ENCODE measurements at places on chromosomes 4 and X.

DNA sequence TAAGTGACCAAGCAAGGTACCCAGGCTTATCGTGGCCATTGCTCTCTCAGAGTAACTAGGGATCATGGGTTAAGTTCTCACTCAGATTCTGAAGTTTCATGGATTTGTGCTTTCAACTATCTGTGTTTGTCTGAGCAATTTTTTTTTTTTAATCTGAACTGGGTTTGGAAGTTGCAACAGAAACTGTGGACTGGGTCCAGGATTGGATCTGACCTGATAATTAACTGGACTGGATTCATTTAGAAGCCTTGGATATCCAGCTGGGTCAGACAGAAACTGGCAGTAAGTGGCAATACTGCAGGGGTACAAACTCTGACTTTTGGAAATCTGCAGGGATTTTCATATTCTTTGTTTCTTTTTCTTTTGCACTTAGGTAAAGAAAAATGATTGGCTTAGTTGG is 38.7 kb upstream of the FGF2 start:
- DNase-seq: no peak

GRCh38 chrX:32289356-32289755 is 922.0 kb downstream of the DMD start:
- no peak for DNase-seq

- DNase-seq: no peak
These were observed 18.7 kb downstream of the TXLNG start for GRCh38 chrX:16804923-16805464.

- DNase-seq: no peak
These were observed 182.4 kb upstream of the CXXC4 start for GRCh38 chr4:104677116-104677515.

DNA sequence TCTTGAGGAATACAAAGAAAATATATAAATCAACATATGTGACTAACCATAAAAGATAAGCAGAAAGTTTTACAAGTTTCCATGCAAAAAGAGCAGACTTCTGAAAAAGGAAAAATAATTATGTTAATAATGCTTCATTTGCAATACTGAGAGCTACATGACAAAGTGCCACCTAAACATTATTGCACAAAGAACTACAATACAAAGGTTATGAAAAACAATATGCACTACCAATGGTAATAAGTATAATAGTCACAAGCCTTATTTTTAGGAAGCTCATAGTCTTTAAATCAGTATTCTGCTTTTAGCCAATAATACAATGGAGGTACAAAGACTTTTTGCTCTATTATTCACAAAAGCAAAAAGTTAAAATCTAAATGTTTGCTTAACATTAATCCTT is 411.2 kb downstream of the TLL1 start:
- no peak for DNase-seq

DNA sequence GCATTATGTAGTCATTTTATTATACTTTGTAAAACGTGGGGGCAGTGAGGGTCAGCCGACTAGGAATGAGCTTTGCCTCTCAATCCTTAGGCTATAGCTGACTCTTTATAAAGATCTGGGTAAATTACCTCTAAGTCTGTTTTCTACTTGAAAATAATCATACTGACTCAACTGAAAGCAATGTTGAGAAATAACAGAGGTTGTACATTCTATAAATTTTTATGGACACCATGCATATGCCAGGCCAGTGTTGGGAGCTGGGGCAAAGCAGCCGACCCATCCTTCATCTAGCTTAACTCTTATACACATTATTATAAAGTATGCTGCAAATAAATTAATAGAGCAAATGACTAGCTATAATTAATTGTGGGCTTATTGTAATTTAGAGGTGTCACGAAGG is 2.2 kb upstream of the DCUN1D4 start:
- DNase-seq: no peak

GRCh38 chr4:120105472-120105871 is 38.8 kb upstream of the MAD2L1 start:
- DNase-seq: no peak

- DNase-seq: no peak
These were observed 11.1 kb upstream of the TMEM156 start for GRCh38 chr4:39043058-39043860.
